ENCODE measurements at places on chromosomes 1 and 21.

DNA sequence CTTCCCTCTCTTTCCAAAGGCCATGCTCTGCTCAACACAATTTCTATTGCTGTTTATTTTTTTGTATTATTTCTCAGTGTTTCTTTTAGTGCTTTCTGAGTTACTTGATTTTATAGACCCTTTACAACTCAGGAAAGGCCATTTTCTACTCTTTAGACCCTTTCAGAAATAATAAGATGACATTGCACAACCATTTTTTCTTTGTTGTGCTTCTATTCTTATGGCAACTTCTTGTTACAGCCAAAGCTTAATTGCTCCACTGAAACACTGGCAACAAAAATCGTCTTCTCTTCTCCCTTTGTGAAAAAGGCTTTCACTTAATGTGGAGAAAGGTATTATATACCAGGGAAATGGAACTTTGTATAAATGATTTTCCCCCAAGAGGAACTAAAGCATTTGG lies 39.0 kb upstream of the SAMSN1 start:
- no peak for DNase-seq

GRCh38 chr21:44063151-44063912 lies 43.9 kb upstream of the PWP2 start:
- DNase-seq: no peak

DNA sequence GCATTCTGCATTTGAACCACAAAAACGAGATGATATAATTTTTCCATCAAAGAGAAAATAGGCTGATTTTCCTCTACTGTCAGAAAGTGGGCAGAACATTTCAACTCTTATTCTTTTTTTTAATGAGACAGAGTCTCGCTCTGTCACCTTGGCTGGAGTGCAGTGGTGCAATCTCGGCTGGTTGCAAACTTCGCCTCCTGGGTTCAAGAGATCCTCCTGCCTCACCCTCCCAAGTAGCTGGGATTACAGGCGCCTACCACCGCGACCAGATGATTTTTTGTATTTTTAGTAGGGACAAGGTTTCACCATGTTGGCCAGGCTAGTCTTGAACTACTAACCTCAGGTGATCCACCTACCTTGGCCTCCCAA lies 11.6 kb downstream of the DSTYK start:
- DNase-seq: no peak

DNA sequence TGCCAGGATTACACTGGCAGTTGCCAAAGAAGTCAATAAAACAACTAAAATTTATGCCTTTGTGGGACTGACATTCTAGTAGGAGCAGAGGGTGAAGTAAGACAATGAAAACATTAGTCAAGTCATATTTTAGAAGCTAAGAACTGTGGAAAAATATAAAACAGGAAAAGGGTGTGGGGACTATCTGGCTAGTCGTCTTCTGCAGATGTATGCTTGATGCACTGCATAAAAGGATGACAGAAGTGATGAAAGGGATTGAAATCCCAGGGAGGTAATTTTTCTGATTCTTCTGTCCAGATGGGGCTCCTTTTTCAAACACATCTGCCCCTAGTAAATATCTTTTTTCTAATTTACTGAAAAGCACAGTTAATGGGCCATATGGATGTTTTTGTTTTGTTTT lies 706.3 kb downstream of the ADGRL2 start:
- no peak for DNase-seq

GRCh38 chr1:54982739-54983138 lies 2.3 kb downstream of the TMEM61 start:
- no peak for DNase-seq
